ENCODE measurements at places on chromosomes 4 and X.
A peak's percentile ranks its signal among the peaks of the same experiment; 100 is the strongest.

DNA sequence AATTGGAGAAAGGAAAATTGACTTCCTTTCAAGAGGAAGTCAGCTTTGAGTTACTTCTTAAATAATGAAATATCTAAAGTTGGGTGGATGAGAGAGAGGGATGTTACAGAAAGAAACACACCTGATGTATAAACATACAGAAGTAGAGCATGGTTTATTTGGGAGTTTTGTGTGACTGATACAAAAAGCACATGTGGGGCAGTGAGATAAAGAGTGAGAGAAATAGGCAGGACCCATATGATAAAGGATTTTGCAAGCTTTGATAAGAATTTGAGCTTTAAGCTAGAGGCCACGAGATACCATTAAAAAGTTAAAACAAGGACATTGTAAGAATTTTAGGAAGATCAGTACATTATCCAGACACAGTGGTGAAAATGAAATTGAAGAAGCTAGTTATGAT is 263.3 kb upstream of the GPRIN3 start:
- no peak for DNase-seq

DNA sequence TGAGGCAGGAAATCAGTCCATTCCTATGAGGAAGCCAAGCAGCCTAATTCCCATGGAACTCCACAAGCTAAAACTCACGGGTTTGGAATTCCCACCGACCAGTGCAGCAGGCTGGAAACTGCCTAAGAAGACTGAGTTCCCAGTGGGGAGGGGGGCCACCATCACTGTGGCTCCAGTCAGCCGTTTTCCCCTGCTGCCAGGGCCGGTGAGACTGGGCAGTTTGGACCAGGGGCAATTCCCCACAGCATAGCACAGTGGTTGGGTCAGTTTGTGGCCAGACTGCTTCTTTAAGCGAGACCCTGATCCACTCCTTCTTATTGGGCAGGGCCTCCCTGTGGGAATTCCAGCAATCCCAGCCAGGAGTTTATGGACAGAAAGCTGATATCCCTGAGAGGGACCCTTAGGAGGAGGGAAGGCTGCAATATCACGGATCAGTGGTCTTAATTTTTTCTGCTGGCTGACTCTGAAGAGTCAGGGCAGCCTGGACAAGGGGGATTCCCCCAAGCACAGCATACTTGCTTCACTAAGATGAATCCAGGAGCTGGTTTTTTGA is 20.7 kb downstream of the PAGE5 start:
- no peak for DNase-seq

DNA sequence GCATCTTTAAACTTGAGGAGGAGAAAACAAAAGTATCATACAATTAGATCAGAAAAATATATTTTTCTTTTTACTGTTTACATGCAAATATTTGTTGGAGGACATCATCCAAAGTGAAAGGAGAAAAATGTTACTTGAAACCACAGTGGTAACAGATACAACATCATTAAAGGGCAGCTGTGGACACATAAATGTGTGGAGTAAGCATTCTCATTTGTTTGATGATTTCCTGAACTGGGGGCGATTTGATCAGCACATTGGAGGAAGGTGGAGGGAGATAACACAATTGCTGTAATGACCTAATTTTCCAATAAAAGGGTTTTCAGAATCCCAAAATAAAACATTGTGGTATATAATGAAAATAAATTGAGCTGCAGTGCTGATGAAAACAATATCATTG is 314.5 kb upstream of the HS3ST1 start:
- no peak for DNase-seq

DNA sequence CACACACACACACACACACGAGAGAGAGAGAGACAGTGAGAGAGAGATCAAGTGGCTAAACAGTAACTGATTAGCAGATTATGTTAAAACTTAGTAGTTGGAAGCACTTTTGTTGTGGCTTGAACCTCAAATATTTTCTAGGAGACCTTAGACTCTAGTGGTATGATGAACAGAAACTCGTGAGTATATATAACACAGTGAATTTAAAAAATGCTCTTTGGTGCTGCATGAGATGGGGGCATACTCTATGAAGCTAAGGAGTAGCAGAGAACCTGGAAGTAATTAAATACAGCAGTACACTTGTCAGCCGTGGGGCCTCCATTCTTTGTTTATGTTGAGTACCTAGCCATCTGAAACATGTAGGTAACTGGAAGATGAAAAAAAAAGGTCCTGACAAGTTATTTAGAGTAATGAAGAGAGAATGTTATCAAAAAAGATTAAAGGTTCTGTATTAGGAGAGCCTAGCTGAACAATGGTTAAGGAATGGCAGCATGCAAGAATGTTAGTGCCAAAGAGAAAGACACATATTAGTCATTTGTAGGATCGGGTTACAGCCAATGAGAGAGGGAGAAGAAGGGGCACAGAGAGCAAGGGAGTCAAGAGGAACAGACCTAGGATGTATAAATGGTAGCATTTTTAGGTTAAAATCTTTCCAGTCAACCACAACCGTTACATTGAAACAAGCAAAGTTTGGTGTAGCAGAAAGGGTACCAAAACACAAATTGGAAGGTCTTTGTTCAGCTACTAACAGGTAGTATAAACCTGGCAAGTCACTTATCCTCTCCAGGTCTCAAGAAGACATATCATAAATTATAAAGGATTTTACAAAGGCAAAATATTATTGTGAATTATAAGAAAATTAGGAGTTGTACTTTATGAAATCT is 316.7 kb upstream of the DIPK2B start:
- DNase-seq, result no peak

DNA sequence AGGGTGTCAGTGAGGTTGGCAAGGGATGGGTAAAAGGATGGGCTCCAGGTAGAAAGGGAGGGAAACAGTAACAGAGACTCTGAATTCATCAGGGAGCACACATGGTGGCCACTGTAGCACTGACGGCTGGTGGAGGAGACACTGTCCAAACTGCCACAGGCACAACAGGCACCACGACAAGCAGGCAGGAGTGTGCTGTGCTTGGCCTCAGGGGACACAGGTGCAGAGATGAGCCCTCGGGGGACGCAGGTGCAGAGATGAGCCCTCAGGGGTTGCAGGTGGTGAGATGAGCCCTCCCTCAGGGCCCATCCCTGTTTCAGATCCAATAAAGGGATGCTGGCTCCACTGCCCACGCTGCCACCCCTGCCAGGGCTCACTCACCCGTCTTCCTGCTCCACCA is 7.6 kb downstream of the PDE6B start:
- no peak for DNase-seq

- no peak for DNase-seq
These were observed 134.9 kb upstream of the LEF1 start for GRCh38 chr4:108303488-108304177.

DNA sequence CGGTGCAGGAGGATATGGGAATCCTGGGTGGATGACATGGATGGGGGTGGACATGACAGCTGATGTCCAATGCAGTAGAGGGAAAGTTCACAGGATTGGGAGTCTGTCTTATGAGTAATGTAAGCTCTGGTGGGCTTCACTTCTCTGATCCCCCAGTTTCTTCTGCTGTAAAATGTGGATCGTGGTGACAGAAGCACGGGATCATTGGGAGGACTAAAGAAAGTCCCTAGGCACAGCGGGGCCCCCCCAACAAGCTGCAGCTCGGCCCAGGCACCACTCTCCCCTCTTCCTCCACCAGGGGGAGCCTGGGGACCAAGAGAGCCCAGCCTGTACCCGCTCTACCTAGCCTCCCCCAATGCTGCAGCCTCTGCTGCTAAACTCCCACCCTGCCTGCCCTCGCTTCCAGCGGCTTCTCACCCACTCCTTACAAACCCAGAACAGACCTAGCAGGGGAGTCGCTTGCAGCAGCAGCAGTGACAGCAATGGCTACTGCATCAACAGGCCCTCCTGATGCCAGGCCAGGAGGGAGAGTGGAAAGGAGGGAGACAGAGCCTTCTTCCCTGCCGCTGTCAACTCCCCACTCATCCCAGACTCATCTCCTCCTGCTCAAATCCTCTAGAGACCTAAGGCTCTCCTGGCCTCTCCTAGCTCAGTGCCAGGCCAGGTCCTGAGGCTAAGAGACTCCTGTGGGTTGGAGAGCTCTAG is 36.1 kb upstream of the IQSEC2 start:
- peak; percentile 39 for DNase-seq

GRCh38 chr4:26987191-26987590 is 126.5 kb downstream of the STIM2 start:
- no peak for DNase-seq

GRCh38 chrX:19040373-19040772 is 56.5 kb upstream of the PHKA2 start:
- DNase-seq, result no peak

GRCh38 chrX:65642914-65643491 is 24.5 kb upstream of the MSN start:
- no peak for DNase-seq

DNA sequence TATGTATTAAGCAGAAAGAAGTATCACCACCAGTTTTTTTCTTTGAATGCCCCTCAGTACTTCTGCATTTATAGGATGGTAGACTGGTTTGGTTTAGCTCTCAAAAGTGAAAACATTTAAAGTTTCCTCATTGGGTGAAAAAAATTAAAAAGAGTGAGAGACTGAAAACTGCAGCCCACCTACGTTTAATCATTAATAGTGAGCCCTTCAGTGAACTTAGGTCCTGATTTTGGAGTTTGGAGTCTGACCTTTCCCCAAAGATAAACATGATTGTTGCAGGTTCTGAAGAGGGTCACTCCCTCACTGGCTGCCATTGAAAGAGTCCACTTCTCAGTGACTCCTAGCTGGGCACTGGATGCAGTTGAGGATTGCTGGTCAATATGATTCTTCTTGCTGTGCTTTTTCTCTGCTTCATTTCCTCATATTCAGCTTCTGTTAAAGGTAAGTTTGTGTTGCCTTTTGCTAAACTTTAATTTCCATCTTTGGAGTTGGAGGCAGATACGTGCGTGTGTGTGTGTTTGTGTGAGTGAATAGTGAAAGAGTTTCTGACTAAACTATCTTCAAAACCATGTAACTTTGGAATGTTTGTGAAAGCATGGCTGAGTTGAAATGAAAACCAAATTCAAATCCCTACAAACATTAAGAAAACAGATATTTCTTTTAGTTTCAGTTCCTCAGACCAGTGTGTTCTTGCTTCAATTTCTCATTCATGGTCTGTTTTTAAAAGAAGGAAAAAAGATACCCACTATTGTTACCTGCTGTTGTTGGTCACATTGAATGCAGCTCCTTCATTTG is at the start of gene MTTP:
Gene MTTP (plus strand): TSS at position 295 of the 795 bp plus-strand sequence. CDS start 86 bp downstream, at position 381.
- DNase-seq, result no peak

DNA sequence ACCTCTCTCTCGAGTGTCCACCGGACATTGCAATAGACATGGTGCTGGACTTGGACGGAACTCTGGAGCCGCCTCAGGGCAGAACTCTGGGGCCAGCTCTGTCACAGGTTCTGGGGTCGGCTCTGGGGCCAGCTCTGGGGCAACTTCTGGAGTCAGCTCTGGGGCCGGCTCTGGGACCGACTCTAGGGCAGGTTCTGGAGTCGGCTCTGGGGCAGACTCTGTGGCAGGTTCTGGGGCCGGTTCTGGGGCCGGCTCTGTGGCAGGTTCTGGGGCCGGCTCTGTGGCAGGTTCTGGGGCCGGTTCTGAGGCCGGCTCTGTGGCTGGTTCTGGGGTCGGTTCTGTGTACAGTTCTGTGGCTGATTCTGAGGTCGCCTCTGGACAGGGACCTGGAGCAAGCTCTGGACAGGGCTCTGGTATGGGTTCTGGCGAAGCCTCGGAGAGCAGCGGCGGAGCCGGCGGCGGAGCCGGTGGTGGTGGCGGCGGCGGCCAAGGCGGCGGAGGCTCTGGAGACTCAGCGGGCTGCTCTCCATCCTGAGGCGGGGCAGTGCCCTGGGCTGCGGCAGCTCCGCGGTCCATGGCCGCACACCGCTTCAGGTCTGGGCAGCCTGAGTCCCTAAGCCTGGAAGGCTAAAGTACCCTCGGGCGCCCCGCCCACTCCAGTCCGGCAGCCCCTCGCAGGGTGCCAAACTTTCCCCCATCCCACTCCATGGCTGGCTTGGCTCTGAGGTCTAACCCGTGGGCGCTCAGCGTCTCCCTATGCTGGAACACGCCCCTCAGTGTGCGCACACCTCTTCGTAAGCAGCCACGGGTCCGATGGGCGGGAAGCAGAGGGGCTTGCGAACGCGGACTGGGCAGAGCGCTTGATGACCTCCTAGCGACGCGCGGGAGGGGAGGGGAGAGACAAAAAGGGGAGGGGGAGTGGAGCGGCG is at the start of gene DGKK:
Gene DGKK (minus strand): TSS at position 723 of the 929 bp plus-strand sequence. CDS start 147 bp downstream, at position 576.
- DNase-seq, result no peak

DNA sequence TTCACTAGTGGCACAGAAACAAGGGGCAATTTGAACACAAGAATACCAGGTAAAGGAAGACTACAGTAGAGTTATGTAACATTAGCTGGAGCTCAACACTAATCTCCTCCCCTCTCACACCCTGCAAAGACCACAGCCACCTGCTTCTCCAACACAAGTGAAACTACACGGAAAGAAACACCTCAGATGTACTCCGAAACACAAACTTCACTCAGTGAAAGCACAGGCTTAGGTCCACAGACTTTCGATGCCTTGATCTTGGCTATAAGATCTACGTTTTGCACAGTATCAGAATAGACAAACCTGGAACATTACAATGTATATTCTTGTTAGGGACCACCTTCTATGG is 7.6 kb downstream of the ACSL1 start:
- no peak for DNase-seq

GRCh38 chr4:110061076-110061475 is 137.3 kb downstream of the ELOVL6 start:
- no peak for DNase-seq

DNA sequence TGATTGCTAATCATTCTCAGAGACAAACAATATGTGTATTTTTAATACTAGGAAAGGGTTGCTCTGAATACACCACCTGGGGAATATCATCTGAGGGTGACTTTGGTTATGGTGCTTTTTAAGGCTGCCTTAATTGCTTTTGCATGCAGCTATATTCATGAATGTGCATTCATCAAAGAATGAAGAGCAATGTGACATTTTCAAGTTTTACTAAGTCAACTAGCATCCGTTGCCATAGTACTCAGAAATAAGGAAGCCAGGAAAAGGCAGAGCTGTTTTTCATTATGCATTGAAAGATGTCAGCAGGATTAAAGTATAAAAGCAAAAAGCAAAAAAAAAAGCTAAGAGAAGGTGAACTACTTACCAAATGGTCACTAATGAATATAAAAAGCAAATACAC is 67.4 kb upstream of the PCDH18 start:
- no peak for DNase-seq

DNA sequence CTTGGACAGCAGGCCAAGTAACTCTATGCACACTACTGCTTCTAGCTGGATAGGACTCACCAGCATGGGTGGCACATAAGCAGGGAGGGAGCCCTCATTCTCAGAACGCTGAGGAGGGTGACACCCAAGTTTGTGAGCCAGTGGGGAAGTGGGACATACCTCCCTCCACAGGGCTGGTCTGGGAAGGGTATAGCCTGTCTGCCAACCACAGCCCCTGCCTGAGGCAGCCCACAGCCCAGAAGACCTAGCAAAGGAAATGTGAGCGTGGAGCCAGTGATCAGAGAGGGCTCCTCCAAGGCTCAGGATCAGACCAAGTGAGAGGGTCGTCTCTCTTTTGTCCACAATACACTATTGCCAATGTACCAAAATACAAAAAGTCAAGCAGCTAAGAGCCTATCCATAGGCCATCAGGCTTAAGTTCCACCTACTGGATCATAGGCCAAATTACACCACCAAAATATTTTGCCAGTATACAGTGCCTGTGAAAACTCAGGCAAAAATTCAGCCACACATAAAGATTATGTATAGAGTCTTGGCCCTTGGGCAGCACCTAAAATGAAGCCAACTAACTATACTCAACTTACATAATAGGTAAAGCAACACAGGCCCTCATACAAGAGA is 1203.1 kb downstream of the PCDH18 start:
- DNase-seq, result no peak

GRCh38 chrX:134171661-134172587 is 65.1 kb upstream of the CCDC160 start:
- no peak for DNase-seq

GRCh38 chrX:31036895-31037294 is 34.9 kb downstream of the FTHL17 start:
- DNase-seq, result no peak

- no peak for DNase-seq
These were observed 94.0 kb upstream of the TBL1X start for GRCh38 chrX:9370893-9371292.

All from T-helper 17 cell (primary cell).